ENCODE measurements at places on chromosomes 3 and 15.

DNA sequence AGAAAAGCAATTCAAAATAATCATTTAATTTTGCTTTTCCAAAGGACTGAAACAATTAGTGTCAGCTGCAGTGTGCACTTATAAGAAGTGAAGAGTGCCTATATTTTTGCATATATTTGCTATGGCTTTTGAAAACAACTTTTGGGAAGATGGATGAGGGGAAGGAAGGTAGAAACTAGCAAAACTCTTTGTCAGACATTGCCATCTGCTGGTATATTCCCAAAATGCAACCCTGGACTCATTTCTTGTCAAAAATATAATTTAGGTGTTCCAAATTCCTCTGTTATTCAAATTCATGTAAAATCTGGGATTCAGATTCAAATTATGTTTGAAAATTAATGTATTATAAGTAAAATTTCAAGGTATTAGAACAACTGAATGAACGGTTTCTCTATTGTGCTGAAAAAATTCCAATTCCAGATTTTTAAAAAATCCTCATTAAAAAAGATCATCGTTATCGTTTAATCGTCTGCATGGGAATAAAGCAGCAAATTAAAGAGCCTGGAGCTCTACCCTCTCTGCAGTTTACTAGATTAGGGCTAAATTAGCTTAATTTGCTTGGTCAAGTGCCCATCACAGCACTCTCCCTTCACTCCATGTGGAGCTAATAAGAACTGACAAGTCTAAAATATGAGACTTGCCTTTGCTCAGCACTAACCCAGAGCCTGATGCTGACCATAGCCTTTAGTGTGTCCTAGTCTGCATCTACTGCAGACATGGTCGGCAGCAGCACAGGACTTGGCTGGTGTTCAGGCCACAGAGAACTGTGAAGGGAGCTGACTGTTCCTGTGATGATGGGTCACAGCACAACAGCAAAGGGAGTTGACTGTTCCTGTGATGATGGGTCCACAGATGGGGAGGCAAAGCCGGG is 67.9 kb upstream of the MITF start:
- DNase-seq = no peak

DNA sequence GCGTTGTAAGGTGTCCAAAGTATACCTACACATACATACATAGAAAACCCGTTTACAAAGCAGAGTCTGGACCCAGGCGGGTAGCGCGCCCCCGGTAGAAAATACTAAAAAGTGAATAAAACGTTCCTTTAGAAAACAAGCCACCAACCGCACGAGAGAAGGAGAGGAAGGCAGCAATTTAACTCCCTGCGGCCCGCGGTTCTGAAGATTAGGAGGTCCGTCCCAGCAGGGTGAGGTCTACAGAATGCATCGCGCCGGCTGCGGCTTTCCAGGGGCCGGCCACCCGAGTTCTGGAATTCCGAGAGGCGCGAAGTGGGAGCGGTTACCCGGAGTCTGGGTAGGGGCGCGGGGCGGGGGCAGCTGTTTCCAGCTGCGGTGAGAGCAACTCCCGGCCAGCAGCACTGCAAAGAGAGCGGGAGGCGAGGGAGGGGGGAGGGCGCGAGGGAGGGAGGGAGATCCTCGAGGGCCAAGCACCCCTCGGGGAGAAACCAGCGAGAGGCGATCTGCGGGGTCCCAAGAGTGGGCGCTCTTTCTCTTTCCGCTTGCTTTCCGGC is 318.6 kb downstream of the FGF12 start:
- DNase-seq = no peak

GRCh38 chr15:69475769-69476358 is 23.2 kb downstream of the RPLP1 start:
- DNase-seq = peak; percentile 66

GRCh38 chr3:13927295-13927694 is 47.4 kb upstream of the WNT7A start:
- no peak for DNase-seq

- no peak for DNase-seq
Measured at GRCh38 chr15:88476635-88477060, 9.1 kb downstream of the MRPS11 start.

GRCh38 chr3:159634483-159634882 is 354.2 kb upstream of the IL12A start:
- no peak for DNase-seq

GRCh38 chr3:150635076-150635475 is 32.0 kb downstream of the SELENOT start:
- no peak for DNase-seq

- DNase-seq = no peak
Measured at GRCh38 chr3:37957539-37957936, 33.0 kb upstream of the VILL start.

GRCh38 chr15:71414853-71415252 is 299.6 kb downstream of the THSD4 start:
- DNase-seq = no peak

- DNase-seq = no peak
Measured at GRCh38 chr3:54936561-54936960, 8.7 kb upstream of the LRTM1 start.

GRCh38 chr3:35617370-35617769 is 22.0 kb upstream of the ARPP21 start:
- no peak for DNase-seq

GRCh38 chr15:65115086-65115485 is at the start of gene UBAP1L:
UBAP1L (minus strand) TSS chr15:65115200; CDS start chr15:65106215, 8,985 bp downstream.
- DNase-seq = no peak

DNA sequence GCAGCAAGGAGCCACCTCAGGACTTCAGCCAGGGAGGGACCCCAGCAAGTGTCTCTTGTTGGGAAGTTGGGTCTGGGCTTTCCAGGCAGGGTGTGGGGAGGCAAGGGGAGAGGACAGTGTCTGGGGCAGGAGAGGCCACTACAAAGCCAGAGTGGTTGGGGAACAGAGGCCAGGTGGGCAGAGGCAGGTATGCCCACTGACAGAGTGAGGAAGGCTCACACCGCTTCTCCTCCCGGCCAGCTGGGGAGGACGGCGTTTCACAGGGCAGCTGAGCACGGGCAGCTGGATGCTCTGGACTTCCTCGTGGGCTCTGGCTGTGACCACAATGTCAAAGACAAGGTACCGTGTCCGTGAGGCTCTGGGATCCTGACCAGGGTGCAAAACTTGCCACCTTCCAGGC is 15.0 kb downstream of the ANKDD1A start:
- no peak for DNase-seq

GRCh38 chr3:119140466-119140865 is 5.5 kb upstream of the TEX55 start:
- no peak for DNase-seq

Data from activated T-cell treated with anti-CD3 and anti-CD28 coated beads for 48 hours (primary cell).